ENCODE measurements at places on chromosomes 11 and 22.

DNA sequence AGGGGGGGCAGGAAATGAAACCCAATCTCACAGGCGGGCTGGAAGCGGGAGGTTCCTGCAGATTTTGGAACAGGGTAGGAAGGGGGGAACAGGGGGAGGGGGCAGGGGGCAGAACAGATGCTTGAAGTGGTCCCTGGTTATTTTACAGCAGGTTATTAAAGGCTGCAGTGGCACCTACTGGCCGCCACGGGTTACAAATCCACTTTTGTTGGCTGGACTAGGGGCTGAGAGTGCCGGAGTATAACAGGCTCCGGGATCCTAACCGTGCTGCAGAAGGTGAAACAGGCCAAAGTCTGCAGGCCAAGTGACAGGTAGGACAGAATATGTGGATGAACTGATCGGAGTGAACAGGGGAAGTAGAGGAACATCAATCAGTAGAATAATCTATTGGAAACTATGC is 2.5 kb downstream of the ROBO3 start:
- DNase-seq: peak; percentile 76

DNA sequence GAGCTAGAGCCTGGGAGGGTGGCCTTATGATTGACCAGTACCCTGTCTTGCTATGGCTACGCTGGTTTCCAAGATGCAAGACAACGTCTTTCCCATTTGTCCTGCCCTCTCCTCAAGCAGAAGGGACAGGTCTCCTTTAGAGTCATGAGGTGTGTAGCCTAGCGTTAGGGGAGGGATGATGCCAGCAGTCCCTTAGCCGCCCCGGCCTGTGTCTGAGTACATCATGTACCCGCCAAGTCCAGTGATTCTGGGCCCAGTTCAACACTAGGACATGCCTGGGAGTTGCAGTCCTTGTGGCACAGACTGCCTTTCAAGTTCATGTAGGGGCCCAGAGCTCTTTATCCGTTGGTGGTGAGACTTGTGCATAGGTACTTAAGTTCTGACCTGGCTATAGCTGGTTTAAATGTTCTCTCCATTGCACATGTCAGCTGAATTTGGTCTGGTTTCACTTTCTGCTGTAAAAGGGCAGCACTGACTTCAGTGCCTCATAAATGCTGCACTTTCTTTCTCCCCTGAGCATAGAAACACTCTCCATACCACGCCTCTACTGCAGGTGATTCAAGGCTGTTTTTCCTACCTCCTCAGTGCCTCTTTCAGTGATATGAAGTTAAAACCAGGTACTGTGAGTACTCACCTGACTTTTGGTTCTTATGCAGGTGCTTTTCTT is 151.1 kb downstream of the METTL15 start:
- no peak for DNase-seq

DNA sequence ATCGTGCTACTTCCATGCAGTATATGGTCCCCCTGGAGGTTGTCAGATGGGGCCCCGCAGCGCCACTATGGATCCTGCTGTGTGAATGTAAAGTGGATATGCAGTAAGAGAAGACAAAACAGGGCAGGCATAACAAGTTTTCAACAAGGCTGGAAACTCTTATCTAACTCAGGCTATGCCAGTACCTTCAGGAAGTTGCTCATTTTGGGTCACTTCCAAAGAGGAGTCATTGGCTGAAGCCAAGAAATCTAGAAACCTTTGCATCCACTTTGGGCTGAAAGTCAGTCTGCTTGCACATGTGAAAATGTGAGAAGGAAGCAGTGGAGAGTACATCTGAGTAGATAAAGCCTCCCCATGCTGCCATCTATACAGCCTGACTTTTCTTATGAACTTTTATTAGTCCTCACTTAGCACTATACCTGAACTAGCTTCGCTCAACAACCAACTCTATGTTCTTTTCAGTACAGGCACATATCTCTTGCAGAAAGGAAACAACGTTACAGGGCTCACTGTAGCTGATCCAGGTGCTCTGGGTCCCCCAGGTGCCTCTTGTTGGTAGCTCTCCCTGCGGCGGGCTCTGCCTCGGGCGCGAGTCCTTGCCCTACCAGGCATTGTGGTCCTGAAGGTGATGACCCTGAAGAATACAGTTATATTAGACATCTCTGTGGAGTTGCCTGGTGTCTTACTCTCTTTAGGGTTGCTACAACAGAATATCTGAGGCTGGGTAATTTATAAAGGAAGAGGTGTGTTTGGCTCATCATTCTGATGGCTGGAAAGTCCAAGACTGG is 12.4 kb downstream of the PIWIL3 start:
- DNase-seq: no peak

GRCh38 chr11:87020336-87020735 is 17.4 kb upstream of the TMEM135 start:
- no peak for DNase-seq

- no peak for DNase-seq
Measured at GRCh38 chr11:76767659-76768058, 15.5 kb upstream of the TSKU start.

- DNase-seq: no peak
Measured at GRCh38 chr22:50221410-50222300, 20.8 kb downstream of the SELENOO start.

DNA sequence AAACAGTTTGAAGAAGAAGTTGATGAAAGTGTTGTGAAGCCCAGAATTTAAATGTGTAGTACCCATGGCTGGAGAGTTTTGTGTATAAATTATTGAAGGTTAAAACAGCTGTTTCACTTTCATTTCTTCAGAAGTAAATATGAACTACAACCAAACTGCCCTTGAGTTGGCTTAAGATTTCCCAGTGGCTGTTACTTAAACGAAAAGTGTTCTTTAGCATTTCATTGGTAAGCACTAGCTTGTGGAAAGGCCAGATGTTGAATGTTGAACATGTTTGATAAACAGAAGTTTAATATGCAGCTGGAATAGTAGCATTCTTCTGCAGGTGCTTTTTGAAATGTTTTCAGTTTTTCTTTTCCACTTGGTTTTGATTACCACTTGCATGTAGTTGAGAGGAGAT is 83.2 kb upstream of the TNRC6B start:
- DNase-seq: peak; percentile 7

DNA sequence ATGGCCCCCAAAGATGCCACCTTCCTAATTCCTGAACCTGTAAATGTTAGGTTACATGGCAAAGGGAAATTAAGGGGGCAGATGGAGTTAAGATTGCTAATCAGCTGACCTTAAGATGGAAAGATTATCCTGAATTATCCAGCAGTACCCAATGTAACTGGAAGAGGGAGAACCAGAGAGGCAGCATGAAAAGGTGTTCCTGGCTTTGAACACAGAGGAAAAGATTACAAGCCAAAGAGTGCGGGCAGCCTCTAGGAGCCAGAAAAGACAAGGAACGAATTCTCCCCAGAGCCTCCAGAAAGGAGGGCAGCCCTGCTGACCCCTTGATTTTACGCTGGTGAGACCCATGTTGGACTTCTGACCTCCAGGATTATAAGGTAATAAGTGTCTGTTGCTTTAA is 15.1 kb upstream of the THRSP start:
- no peak for DNase-seq

- DNase-seq: no peak
Measured at GRCh38 chr11:67002921-67003411, 20.0 kb upstream of the SYT12 start.

- DNase-seq: no peak
Measured at GRCh38 chr11:45713573-45713972, 48.2 kb upstream of the CHST1 start.

DNA sequence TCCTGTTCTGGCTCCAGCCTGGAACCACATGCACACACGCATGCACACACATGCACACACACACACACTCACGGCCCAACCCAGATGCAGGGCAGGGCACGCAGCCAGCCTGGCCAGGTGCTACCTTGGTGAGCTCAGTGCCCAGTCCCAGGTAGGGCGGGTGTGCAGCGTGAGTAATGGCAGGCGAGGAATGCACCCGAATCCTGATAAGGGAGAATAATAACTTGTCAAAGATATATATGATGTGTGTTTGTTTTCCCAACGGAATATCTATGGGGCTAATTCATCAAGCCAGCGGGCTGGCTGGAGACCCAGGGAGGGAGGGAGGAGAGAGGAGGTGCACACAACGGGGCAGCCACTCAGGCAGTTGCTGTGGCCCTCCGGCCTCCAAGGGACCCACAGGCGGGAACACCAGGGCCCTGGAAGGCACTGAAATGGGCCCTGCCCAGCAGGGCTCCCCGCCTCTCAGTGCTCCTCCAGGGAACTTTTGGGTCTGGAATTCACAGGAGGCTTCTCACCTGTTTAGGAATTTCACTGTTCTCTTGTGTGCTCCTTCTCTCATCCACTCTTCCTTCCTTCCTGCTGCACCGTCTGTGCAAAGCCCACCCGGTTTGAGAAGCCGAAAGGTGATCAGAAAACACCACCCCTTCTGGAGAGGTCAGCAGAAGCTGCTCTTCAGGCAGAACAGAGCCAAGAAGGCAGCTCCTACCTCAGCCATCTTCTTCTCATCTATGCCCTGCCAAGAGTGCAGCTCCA is 79.0 kb downstream of the BUD13 start:
- DNase-seq: no peak

DNA sequence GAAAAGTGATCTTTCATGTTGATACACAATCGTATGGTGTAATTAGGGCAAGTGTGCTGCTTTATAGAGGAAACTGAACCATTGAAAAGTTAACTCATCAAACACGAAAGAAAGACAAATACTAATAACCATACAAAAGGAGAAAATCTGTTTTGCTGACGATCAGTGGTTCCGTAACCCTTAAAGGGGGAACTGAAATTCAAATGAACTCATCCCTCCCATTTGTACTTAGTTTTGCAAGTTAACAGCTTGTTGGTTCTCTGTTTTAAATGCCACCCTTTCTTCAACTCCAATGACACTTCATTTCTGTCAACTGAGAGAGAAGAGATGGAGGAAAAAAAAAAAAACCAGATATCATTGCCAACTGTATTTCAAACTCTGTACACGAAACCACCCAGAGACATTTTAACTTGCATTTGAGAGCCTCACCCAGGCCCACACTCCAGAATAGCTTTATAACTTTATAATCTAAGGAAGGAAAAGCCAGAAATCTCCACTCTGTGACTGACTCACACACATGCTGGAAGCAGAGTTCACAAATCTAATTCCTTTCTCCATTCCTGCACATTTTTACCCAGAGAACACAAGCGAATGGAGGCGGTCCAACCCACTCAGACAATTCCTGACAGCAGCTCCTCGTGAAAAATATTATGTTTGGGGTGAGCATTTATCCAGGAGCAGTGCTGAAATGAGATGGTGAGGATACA is 17.4 kb upstream of the CSNK2A3 start:
- DNase-seq: no peak

DNA sequence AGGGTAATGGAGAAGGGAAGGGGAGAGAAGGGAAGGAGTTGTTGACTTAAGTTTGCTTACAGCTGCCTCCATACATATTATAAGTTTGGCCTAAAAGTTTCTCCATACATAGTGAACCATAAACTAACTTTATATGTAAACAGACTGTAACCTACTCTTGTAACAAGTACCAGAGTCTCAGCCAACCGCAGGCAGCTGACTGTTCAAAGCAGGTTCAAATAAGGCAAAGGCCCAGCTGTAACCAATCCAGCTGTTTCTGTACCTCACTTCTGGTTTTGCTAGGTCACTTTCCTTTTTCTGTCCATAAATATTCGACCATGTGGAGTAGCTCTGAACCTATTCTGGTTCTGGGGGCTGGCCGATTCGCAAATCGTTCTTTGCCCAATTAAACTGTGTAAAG is 591.2 kb downstream of the INSC start:
- no peak for DNase-seq

DNA sequence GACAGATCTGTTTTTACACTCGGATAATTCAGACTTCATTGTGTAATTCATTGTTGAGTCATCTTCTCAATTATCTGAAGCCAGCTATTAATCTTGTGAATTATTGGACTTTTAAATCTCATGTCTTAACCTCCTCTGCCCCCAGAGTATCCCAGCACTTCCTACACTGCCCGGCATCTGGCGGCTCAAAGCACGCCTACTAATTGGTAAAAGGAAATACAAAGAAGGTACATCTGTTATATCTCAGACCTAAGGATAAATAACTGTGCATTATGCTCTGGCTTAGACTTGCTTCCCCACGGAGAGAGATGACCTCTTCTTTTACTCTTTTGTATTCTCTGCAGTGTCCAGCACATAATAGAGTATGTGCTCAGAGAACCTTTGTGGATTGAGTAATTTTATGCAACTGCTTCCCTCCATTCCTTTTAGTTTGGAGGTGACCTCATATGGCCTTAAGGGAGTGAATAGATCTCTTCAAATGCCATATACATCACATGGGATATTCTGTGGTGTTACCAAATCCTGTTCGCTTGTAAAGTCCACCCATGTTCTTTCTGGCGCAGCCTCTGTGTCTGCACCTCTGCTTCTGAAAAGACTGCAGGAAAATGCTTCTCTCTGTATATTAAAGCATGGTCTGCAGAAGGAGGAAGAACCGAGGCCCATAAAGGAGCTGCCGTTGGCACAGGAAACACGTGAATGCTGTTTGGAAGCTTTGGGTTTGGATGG is 125.6 kb upstream of the SORL1-AS1 start:
- no peak for DNase-seq

GRCh38 chr11:118115048-118115447 is 28.3 kb upstream of the SMIM35 start:
- no peak for DNase-seq

GRCh38 chr11:78520230-78520629 is 54.4 kb downstream of the NARS2 start:
- no peak for DNase-seq

- DNase-seq: no peak
Measured at GRCh38 chr11:28702450-28702790, 594.2 kb downstream of the METTL15 start.

- DNase-seq: no peak
Measured at GRCh38 chr11:27418356-27418755, 54.2 kb downstream of the LGR4 start.

GRCh38 chr11:84164728-84165127 is 878.6 kb upstream of the CCDC90B start:
- DNase-seq: no peak

GRCh38 chr11:22728600-22729389 is 62.4 kb downstream of the GAS2 start:
- DNase-seq: no peak

- no peak for DNase-seq
Measured at GRCh38 chr11:31802609-31802989, 8.5 kb downstream of the PAX6 start.

GRCh38 chr11:94662065-94662779 is 95.1 kb downstream of the PIWIL4 start:
- DNase-seq: no peak

DNA sequence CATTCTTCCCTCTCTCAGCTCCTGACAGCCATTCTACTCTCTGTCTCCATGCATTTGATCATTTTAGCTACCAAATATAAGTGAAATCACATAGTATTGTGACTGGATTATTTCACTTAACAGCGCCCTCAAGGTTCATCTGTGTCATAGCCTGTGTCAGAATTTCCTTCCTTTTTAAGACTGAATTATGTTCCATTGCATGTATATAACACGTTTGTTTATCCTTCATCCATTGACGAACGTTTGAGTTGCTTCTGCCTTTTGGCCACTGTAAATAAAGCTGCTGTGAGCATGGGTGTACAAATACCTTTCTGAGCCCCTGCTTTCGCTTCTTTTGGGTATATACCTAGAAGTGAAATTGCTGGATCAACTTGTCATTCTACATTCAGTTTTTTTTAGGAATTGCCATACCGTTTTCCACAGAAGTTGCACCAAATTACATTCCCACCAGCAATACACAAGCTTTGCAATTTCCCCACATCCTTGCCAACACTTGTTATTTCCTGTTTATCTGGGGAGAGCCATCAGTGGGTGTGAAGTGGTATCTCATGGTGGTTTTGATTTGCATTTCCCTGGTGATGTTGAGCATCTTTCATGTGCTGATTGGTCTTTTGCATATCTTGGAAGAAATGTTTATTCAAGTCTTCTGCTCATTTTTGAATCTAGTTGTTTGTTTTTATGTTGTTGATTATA is 17.5 kb downstream of the GLB1L2 start:
- DNase-seq: no peak

GRCh38 chr22:33835265-33835664 is 85.0 kb downstream of the LARGE1 start:
- no peak for DNase-seq
